CD4-positive, alpha-beta T cell (primary cell): ENCODE measurements at places on chromosomes 4 and X.
A peak's percentile ranks its signal among the peaks of the same experiment; 100 is the strongest.

DNA sequence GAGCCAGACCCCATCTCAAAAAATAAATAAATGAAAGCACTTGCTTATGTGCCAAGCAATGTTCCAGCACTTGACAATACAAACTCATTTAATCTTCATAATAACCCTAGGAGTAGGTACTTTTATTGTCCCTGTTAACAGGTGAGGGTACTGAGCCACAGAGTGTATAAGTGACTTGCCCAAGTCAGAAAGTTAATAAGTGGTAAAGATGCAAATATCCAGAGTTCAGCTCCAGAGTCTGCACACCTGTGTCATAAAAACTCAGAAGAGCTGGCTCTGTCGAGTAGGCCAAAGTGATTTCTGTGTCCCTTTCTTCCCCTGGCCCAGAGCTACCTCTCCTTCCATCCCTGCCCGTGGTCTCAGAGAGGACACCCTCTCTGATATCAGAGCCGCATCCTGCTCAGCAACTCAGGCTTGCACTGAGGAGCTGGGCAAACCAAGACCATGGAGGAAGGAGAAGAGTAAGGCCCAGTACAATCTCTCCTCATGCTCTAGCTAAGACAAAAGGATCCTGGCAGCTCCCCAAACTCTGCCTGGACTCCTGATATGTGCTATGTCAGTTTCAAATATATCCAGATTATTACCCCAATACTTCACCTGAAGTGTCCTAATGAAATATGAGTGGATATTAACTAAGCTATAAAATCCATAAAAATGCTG lies 136.3 kb downstream of the HS6ST2 start:
- no peak for DNase-seq

- no peak for DNase-seq
These were observed 224.2 kb downstream of the PTTG2 start for GRCh38 chr4:38184404-38184803.

GRCh38 chr4:57064811-57065711 lies 45.1 kb downstream of the IGFBP7 start:
- no peak for DNase-seq

- DNase-seq = peak; percentile 22
These were observed 13.1 kb upstream of the AMTN start for GRCh38 chr4:70505151-70505748.

GRCh38 chrX:103640401-103641155 lies 11.8 kb downstream of the TCEAL1 start:
- DNase-seq = no peak

DNA sequence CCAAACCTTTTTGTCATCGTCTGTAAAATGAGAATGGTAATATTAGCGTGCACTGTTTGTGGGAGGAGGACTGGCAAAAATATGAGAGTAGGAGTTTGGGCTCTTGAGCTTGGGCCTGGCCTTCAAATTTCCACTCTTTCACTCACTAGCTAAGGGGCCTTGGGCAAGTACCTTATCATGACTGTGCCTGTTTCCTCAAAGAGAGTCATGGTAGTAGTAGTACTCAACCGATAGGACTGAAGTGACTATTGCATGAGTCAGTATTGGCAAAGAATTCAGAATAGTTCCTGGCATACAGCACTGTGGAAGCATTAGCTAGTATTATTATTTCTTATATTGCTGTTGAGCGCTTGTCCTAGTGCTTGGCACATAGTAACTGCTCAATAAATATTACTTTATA lies 16.0 kb upstream of the RBM3 start:
- no peak for DNase-seq

DNA sequence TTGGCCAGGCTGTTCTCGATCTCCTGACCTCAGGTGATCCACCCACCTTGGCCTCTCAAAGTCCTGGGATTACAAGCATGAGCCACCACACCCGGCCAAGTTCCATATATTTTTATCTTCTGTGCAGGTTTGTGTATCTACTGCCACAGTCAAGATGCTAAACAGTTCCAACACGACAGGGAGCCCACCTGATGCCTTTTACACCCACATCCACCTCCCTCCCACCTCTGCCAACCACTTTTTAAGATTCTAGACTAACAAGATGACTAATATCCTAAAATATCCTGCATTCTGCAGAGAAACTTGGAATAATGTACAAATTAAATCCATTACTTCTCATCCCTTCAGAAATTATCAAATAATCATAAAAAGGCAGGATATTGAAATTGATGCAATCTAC lies 19.3 kb upstream of the RPL34 start:
- no peak for DNase-seq

GRCh38 chr4:184748251-184748652 lies 14.4 kb upstream of the CENPU start:
- DNase-seq = no peak

GRCh38 chr4:35933901-35934300 lies 310.4 kb downstream of the ARAP2 start:
- no peak for DNase-seq

- DNase-seq = no peak
These were observed 268.1 kb downstream of the THOC2 start for GRCh38 chrX:123464709-123465108.

- DNase-seq = no peak
These were observed 132.8 kb upstream of the GPR101 start for GRCh38 chrX:137166591-137166990.

DNA sequence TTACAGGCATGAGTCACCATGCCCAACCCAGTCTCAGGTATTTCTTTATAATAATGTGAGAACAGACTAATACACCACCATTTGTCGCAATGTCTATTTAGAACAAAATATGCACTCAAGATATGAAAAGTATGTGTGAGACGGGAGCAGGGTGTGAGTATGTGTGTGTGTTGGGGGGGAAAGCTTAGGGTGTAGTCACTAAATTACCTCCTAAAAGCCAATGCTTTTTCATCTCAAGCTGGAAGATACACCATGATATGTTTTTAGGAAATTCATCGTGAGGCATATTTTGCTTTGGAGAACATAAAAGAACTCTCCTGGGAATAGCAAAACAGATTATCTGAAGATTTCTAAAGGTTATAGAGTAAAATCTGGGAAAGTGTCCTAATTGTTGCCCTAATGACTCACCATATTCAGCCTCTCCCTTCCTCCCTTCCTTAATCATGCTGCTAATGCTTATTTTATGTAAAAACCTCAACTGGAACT lies 262.7 kb downstream of the PDHA2 start:
- DNase-seq = no peak

GRCh38 chr4:10207116-10207515 lies 90.5 kb upstream of the WDR1 start:
- DNase-seq = no peak

DNA sequence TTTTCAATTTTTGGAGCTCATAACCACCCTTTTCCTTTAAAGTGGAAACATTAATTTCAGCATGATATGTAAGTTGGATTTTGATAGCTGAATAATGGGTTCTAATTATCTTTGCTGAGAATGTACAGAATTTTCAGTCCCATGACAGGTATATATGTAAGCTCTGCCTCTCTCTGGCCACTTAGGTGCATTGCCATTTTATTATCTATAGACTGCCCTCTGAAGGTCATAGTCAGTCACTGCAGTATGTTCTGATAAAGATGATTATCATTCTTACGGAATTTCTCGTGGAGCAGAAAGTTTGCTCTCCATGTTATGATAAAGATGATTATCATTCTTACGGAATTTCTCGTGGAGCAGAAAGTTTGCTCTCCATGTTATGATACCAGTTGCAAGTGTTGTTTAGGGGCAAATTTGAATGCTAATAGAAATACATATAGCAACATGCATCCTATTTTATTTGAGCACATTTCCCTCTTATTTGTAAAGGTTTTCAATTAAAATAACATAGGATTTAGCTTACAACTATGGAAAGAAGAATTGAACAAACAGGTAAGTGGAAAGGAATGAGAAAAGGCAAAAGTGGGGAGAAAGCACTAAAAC lies 10.4 kb downstream of the AFP start:
- DNase-seq = no peak

DNA sequence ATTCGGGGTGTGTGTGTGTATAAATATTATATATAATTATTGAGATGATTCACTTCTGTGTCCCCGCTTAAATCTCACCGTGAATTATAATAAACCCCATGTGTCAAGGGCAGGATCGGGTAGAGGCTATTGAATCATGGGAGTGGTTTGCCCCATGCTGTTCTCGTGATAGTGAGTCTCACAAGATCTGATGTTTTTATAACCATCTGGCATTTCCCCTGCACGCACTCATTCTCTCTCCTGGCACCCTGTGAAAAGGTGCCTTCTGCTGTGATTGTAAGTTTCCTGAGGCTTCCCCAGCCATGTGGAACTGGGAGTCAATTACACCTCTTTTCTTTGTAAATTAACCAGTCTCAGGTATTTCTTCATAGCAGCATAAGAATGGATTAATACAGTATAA lies 851.4 kb upstream of the AGA start:
- no peak for DNase-seq

DNA sequence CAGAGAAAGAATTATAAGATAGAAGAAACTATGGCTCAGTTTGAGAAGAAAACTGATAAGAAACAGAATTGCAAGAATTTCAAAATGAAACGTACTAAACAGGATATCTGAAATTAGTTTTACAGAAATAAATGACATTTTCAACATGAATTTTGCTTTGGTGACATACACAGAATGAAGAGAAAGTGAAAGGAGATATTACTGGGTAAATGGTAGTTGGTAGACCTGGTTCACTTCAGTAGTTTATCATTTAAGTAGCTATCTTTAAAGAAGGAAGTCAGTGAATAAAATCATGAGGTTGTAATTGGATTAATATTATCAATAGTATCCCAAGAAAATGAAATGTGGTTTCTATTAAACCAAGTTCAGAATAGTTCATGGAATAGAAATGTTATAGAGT lies 395.5 kb upstream of the SMIM31 start:
- DNase-seq = no peak

GRCh38 chr4:150173432-150173861 lies 95.2 kb downstream of the DCLK2 start:
- DNase-seq = no peak

DNA sequence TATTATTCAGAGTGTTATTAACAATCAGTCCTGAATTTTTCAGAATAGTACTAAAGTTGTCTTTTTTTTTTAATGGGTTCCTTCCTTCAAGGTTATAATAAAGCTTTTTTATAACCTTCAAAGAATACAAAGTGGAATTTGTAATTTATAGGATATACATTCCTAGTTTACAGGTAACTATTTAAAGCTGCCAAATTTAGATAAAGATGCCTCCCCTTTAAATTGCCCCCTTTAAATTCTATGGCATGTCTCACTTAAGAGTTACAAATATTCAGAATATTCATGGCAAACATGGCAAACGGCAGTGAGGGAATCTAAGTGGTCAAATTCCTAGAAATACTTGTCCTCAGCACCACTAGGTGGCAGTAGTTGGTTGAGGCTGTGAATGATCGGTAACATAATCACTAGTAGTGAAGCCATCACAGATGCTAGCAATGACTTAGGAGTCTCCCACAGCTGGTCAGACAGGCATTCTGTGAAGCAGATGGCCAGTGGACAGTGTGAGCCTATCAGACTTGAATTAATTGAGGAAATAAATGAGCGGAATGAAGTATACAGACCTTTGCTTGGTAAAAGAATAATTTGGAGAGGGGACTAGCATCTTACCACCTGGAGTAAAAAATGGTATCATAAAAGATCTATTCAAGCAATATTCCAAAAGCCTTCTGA lies 86.4 kb downstream of the CBR4 start:
- DNase-seq = peak; percentile 22

DNA sequence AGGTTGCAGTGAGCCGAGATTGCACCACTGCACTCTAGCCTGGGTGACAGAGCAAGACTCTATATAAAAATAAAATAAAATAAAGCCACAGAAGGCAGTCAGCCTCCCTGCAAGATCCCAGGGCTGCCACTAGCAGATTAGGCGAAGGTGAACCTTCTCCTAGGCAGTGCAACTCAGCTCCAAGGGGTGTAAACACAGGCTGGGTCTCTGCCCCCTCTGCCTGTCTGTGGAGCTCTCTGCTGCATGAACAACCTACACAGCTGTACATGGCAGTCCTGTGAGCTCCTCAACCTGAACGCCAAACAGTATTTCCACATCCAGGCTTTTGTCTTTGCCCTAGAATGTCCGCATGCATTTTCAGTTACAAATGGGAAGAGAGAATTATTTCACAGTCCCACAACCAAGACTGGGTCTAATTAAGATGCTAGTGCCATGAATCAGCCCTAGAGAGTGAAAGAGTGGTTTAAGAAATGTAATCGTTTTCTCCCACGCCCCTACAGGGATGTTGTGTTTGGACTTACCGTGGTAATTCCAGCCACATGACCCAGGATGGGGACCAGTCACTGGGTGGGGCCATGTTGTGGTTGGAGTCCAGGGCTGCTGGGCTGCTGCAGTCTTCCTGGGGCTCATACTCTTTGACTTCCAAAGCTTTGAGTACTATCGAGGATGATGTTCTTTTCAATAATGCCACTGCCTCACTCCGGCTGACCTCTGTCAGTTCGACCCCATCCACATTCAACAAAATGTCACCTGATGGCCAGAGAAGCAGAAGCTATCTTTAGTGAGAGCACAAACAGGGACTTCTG lies 99.0 kb downstream of the FIP1L1 start:
- DNase-seq = no peak

DNA sequence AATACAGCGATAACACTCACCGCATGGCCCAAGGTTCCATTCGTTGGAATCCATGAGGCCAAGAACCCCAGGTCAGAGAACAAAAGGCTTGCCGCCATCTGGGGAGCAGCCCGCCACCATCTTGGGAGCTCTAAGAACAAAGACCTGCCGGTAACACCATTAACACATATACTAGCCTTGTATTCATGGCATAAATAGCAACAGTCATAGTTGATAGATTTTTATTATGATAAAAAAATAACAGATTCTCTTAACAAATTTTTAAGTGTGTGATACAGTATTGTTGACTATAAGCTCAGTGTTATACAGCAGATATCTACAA lies 309.4 kb downstream of the GLUD2 start:
- no peak for DNase-seq

DNA sequence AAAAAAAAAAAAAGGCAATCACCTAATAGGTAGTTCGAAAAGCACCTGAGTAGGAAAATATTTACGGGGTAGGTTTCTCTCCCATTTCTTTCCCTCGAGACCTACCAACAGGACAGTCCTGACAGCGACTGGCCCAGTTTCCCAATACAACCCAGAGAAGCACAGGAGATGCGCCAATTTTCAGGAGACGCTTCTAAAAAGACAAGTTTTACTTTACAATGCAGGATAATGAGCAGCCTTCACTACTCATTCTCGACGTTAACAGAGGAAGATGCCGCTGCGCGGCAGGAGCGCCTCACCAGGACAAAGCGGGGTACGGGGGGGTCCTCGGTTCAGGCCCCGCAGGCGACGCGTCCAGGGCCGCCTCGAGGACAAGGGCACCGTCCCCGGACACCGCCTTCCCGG lies 708 bp downstream of the BCLAF3 start:
- DNase-seq = no peak

DNA sequence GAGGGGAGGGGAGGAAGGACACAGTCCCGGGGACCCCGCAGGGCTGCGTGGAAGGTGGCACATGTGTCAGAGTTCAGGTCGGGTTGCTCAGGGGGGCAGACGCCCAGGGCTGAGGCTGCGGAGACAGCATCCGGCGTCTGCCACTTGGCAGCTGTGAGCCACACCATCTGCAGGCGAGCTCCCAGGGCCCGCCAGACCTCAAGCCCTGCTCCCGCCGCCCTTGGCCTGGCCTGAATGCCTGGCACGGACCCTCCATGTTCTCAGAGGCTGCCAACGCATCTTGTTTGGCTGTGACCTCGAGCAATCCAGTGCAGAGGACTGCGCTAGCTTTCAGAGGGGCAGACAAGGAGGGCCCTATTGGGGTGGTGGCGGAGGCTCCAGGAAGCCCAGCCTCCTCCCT lies 5.1 kb downstream of the BGN start:
- DNase-seq = no peak
